Hematopoietic multipotent progenitor cell treated with erythropoietin and hydrocortisone succinate and interleukin-3 and kit ligand, for 17 days (in vitro differentiated cells): ENCODE measurements at places on chromosomes 11 and 22.

- DNase-seq, result no peak
These were observed 44.7 kb downstream of the REXO2 start for GRCh38 chr11:114483929-114484328.

DNA sequence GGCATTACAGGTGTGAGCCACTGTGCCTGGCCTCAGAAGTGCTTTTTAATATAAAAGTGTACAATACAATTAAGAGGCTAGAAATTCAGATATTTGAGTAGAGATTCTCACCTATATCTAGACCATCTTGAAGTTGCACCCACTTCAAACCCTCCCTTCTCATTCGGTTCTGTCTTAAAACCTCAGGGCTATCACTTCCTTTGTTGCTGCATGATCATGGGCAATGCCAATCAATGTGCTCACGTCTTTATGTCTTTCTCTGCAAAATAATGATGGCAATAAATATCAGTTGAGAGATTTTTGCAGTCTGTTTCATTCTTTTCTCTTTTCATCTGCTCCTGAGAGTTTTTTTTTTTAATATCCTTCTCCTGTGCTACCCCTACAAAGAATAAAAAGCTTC, 9.3 kb upstream of the NUP160 start:
- no peak for DNase-seq

DNA sequence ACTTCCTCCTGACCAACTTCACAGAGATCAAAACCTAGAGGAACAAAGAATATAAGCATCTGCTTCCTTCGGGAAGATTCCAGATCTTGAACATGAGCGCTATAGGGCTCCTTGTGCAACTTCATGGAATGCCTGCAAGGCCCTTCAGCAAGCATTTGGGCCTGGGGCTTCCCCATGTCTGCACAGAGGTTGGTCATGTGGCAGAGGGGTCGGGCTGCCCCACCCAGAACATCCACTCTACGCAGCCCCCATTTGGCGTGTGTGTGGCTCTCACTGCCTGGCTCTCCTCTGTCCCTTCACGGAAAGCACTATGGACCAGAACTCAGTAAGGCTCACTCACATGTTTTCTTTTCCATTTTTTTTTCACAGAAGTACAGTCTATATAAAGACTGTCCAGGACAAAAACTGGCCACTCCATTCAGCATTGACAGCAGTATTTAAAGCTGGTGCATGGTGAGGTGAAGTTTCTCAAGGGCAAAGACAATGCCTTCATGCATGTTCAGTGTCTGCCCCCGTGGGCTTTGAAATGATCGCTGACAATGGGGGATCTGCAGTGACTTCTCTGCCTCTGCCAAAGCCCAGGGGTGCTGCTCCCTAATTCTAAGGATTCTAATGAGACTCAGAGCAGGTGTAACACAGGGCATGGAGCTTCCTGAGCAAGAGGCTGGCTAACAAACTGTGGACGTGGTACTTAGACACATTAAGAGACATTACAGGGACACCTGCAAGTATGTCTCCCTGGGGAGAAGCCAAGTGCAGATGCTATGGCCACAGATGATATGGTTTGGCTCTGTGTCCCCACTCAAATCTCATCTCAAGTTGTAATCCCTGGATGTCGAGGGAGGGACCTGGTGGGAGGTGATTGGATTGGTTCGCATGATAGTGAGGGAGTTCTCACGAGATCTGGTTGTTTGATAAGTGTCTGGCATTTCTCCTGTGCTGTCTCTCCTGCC, 66.5 kb upstream of the PITPNB start:
- no peak for DNase-seq

GRCh38 chr11:65492637-65493366, 6.0 kb upstream of the MALAT1 start:
- DNase-seq, result peak; percentile 91

- DNase-seq, result no peak
These were observed 79.1 kb upstream of the SCUBE2 start for GRCh38 chr11:9170450-9170849.

DNA sequence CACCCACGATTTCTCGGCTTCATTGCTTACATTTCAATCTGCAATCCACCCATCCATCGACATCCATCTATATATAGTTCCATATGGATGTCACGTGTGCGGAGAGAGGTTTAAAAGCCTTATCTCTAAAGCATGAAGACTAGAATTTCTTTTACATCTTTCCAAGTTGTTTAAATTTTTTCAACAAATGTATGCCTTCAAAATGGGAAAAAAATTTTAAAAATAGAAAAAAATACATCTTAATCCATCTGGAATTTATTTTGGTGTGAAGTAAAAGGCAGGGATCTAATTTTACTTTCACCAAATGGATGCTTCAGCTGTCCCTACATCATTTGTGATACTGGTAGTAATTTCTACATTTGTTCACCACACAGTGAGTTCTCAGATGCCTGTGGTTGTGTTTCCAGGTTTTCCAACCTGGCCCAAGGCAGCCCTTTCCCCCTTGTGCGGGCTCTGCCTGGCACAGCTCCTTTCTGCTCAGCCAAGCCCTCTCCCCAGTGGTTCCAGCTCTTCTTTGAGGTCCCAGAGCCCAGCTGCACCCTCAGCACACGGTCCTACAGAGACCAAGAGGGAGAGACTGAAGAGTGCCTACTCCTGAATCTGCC, 37.6 kb upstream of the KLHL35 start:
- DNase-seq, result no peak
